ENCODE measurements at places on chromosomes 11 and 22.

DNA sequence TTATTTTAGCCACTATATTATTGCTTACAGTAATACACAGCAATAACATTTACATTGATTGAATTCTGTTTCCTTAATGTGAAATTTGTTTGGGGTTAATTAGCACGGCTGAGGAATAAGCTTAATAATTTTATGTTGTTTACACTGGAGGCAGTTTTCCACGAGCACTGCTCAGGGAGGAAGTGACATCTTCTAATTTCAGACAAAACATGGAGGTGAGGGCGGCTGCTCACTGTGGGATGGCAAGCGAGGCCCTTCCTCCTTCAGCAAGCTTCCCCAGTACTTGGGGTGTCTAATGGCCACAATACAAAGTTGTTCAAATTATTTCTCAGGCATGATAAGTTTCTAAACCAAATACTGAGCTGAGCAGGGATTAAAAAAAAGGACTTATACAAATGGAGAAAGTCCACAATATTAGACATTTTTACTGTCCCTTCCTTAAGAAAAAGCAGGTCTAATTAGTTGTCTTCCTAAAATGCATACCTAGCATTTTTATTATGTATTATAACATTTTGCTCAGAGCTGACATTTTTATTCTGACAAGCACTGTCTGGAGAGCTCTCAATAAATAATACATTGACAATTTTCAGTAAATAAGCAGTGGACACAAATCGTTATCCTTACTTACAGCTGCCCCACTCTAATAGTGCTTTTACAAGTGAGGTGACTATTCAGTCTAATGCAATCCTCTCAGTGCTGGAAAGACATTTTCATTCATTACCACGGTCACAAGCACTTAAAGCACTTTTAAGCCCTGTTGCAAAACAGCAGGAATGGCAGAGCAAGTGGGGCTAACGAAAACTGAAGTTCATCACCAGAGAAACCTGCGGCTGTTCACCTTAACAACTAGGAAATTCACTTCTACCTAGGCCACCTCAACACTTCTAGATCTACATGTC, 56.2 kb downstream of the SOX6 start:
- no peak for DNase-seq

- no peak for DNase-seq
Observed at GRCh38 chr11:10298342-10298741, 4.3 kb upstream of the SBF2 start.

- DNase-seq: no peak
Observed at GRCh38 chr22:27131346-27131745, 474.0 kb downstream of the MIAT start.

DNA sequence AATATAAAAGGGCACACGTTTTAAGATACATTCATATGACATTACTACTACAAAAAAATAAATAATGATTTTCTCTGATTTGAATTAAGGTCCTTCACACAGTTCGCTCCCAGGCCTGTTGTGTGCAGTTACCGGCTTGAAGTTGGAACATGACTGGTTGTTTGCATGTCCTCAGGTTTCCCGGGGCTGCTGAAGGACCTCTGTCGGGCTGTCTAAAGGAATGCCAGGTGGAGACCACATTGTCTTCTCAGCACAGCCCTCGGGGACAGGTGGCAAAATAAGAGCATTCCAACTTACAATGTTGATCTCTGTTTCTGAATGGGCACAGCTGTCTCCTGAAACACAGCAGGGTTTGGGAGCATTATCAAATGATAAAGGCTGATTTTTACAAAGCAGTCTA, 14.9 kb downstream of the VSIG10L2 start:
- DNase-seq: no peak

- DNase-seq: no peak
Observed at GRCh38 chr22:40603088-40603605, 33.4 kb downstream of the MRTFA start.

DNA sequence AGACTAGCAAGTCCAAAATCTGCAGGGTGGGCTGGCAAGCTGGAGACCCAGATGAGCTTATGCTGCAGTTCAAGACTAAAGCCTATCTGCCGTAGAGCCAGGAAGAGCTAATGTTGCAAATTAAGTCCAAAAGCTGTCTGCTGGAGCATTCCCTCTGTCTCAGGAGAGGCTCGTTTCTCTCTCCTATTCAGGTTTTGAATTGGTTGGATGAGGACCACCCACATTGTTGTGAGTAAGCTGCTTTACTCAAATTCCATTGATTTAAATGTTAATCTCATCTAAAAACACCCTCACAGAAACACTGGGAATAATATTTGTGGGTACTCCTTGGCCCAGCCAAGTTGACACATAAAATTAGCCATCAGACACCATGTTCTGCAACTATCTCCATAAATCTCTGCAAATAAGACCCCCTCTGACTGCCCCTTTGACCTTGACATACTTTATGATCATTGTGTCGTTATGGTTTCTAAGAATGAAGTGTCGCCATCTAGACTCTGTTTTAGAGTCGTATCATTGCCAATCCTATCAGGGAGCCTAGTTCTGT, 16.8 kb upstream of the CUL5 start:
- no peak for DNase-seq

- DNase-seq: no peak
Observed at GRCh38 chr22:37734964-37735451, 38.2 kb downstream of the TRIOBP start.

DNA sequence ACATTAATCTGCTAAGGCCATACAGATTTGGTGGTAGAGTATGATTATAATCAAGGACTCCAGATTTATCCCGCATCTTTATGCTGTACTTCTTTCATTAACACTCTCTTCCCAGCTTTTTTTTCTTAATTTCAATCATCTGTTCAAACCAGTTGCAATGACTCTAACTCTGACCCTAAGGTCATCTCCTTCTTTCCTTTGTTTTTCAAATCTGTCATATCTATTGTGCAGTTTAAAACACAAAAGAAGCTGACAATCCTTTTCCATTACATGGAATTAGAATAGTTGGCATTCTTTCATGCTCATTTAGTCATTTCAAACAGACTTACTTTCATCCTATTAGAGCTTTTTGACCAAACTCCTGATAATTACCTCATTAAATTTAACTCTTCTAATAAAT, 53.6 kb upstream of the GRM5 start:
- DNase-seq: no peak

GRCh38 chr11:10380921-10381320, 74.1 kb upstream of the AMPD3 start:
- DNase-seq: no peak

GRCh38 chr11:30196400-30197206, 34.2 kb upstream of the FSHB start:
- peak; percentile 3 for DNase-seq

DNA sequence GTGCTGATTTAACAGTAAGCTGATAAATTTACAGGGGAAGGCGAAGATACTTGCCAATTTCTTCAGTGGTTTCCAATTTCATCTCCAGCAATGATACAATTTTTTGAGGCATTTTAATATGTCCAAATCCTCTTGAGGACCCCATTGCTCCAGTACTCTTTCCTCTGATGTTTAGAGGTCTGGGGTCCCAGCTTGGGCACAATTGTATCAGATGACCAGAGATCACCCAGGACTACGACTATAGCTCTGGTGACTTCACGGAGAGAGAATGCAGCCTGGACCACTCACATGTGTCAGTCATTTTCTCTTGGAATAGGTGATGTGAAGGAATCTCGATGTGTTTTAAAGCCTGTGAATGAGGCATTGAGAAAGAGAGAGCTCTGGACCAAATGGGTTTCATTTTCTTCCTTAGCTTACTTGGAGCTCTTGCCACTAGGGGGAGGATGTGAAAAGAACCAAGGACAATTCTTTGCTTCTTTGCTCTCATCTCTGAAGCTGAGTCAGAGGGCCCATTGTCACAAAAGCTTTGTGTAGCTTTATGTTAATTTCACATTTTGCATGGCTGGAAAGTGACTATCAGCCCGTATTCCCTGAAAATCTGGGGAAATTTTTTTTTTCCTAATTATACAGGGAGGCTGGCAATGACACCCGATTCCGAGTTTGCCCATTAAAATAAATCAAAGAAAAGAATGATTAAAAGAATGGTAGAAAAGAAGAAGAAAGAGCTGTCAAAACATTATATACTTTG, 6.7 kb upstream of the CCDC90B start:
- DNase-seq: no peak

- DNase-seq: no peak
Observed at GRCh38 chr11:47856186-47856585, 8.0 kb upstream of the NUP160 start.

- DNase-seq: no peak
Observed at GRCh38 chr11:5460983-5461621, 12.0 kb downstream of the OR51I2 start.

- DNase-seq: no peak
Observed at GRCh38 chr11:73263640-73264039, 8.5 kb upstream of the P2RY6 start.

DNA sequence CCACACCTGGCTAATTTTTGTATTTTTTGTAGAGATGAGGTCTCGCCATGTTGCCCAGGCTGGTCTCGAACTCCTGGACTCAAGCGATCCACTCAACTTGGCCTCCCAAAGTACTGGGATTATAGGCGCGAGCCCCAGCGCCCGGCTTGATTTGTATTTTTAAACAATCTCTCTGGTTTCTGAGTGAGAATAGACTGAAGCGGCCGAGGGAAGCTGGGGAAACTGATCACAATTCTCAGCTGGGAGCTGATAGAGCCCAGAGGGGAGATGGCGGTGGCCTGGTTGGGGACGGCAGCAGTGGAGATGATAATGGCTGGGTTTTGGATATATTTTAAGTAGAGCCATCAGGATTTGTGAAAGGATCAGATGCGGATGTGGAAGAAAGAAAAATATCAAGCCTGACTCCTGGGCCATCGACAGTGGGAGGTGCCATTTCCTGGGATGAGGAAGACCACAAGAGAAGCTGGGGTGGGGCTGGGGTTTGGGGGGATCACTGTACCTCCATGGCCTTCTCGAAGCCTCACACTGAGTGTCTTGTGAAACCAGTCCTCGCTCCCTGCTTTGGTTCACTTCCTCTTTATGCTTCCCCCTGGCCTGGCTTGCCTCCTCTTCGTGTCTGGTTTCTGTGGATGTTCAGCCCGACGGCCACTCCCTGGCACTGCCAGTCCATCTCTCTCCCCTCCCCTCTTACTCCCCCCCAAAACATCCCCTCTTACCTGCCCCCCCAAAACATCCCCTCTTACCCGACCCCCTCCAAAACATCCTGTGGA, 51.9 kb downstream of the IGLL1 start:
- DNase-seq: no peak

GRCh38 chr11:8733852-8734251, 51.3 kb downstream of the RPL27A start:
- DNase-seq: no peak

DNA sequence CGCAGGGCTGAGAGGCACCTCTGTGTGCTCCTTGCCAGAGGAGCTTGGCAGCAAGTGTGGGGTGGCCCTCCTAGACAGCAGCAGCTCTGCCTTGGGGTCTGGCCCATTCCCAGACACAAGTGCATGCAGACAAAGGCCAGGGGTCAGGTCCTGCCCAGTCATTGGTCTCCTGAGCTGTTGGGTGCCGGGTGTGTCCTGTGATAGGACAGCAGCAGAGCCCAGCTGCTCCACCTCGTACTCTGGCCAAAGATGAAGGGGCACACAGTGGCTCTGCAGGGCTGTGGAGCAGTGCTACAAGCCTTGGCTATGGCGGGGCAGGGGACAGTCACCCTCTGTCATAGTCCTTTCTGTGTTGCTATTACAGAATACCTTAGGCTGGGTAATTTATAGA, 17.3 kb upstream of the OSBPL5 start:
- no peak for DNase-seq

GRCh38 chr11:96204366-96204659, 138.7 kb downstream of the MAML2 start:
- DNase-seq: no peak

DNA sequence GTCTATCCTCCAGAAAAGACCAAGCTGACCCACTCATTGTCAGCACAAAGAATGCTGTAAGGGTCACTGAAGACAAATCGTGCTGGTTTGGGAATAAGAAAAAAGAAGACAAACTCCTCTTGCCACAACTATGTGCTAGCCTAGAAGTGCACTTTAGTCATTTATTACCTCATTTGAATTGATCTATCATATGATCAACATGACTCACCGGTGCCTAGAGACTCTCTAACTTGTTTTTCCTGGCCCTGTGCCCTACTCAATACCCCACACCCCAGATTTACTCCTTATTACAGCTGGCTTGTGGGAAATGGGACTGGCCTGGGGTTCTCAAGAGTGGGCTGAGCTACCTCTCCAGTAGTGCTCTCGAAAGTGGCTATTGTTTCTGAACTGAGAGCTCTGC, 35.9 kb upstream of the HORMAD2 start:
- DNase-seq: no peak

- DNase-seq: no peak
Observed at GRCh38 chr11:13141731-13142709, 132.9 kb downstream of the RASSF10 start.

DNA sequence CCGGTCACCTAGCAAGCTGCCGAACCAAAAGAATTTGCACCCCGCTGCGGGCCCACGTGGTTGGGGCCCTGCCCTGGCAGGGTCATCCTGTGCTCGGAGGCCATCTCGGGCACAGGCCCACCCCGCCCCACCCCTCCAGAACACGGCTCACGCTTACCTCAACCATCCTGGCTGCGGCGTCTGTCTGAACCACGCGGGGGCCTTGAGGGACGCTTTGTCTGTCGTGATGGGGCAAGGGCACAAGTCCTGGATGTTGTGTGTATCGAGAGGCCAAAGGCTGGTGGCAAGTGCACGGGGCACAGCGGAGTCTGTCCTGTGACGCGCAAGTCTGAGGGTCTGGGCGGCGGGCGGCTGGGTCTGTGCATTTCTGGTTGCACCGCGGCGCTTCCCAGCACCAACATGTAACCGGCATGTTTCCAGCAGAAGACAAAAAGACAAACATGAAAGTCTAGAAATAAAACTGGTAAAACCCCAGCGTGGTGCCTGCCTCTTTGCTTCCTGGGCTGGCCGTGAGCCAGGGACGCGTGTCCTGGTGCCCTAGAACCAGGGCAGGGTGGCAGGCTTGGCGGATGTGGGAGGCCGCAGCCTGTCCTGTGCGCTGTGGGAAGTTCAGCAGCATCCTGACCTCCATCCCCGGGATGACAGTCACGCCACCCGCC, 13.2 kb downstream of the CCND1 start:
- no peak for DNase-seq

GRCh38 chr11:131409345-131409744, 38.9 kb downstream of the NTM start:
- no peak for DNase-seq

DNA sequence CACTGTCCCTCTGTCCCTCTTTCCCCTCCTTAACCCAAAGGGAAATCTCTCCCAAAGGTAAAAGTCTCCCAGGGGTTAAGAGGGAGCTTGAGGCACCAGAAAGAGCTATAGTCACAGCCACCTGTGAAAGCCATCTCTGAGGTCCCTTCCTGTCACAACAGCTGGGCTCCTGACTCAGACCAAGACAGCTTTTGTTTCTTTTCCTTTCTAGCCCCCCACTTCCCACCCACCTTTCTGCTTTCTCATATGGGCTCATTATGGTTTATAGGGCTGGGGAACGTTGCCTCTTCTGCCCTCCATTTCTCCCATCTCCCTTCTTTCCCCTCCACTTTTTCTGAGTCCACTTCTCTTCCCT, 19.1 kb downstream of the MIF start:
- no peak for DNase-seq

GRCh38 chr22:38062791-38063190, 5.6 kb downstream of the PICK1 start:
- DNase-seq: no peak

Measured in activated effector memory CD4-positive, alpha-beta T cell treated with Interleukin-2 at 50 U/mL for 16 hours (primary cell).